ENCODE measurements at places on chromosomes 16 and 17. TPM values are rescaled to one million over a fixed set of nuclear protein-coding genes. Genes with fewer than 3 reads are reported as not detected.

GRCh38 chr17:32142857-32143526 is 690 bp downstream of the RHOT1 start:
- peak; percentile 51 for DNase-seq

- DNase-seq = peak; percentile 26
These were observed 10.4 kb downstream of the CDIPT start for GRCh38 chr16:29852654-29853053.

Gene ACE
- 9.6 TPM for total RNA-seq

DNA sequence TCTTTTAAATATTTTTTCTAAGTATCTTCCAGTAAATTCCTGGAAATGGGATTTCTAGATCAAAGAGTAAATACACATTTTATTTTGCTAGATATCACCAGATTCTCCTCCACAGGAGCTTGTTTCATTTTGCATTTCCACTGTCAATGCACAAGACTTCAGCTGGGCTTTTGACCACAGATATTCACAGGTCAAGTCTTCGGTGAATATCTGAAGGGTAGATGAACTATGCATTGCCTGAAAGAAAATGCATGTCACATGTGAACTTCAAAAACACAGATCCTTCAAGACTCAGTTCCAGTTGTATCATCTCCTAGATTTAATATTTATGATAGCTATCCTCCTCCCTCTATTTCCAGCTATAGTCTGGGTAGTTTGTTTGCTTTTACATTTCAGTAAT is 963.6 kb upstream of the GOT2 start:
- no peak for DNase-seq
